ENCODE measurements at places on chromosomes 12 and 14.

DNA sequence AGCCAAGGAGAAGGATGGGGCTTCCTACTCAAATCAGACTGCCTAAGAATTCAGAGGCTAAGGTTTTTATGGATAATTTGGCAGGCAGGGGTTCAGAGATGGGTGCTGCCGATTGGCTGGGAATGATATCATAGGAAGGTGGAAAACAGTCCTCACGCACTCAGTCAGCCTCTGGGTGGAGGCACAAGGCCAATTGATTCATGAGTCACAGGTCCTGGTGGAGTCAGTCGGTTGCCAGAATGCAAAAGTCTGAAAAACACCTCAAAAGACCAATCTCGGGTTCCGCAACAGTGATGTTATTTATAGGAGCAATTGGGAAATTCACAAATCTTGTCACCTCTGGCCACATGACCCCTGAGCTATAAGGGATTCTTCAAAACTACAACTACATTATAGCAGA is 105.5 kb downstream of the GXYLT1 start:
- no peak for DNase-seq

GRCh38 chr12:77236066-77236465 is 170.7 kb upstream of the E2F7 start:
- no peak for DNase-seq

DNA sequence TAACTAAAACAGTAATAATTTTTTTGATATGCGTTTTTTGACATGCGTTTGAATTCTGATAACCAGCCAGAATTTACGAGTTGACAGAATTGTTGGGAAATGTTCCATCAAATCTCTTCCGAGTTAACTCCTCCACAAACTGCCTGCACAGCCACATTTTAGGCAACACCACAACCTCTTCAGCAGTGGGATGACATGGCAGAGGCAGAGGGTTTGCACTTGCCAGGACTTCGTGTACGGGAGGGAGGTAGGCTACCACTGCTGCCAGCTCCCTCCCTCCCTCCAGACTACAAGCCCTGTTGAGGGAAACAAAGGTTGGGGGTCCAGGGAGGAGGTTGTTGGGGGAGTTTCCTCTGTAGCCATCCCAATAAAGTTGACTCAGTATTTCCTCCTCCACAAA is 14.5 kb upstream of the ACTR6 start:
- DNase-seq = no peak

DNA sequence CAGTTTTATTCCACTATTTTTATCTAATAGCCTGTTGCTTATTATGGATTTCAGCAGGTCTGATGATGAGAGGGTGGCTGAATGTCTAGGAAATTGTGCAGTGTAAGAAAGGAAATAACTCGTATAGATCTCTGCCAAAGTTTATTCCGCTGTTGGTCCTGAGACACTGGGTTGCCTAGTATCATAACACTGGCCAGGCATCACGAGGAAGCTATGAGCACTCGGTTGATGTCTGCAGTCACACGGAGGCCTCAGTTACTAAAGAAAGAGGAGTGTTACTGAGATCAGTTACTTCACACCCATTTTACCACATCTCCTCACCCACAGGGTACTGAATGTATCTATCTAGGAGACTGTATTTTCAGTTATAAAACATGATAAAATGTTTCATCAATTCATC is 21.9 kb downstream of the BHLHE41 start:
- no peak for DNase-seq

GRCh38 chr14:58815161-58815701 is 177.5 kb downstream of the DACT1 start:
- DNase-seq = no peak

- DNase-seq = no peak
Observed at GRCh38 chr14:89240414-89240813, 176.6 kb downstream of the FOXN3 start.

- peak; percentile 88 for DNase-seq
Observed at GRCh38 chr12:113184098-113184899, 979 bp downstream of the DDX54 start.

GRCh38 chr14:81519200-81520011 is 14.2 kb downstream of the SEL1L start:
- DNase-seq = no peak

DNA sequence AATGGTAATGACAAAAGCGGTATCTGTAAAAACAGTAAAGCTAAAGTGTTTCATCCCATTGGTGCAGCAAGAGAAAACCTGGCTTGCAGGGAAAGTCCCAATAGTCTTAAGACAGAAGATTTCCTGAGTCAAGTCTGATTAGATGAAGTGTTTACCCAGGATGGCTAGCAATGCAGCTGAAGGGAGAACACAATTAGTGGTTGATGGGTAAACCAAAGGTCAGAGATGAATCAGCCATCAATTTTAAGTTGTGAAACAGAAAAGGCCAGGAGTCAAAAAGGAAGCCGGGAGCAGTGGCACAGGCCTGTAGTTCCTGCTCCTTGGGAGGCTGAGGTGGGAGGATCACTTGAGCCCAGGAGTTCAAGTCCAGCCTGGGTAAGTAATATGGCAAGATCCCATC is 52.6 kb downstream of the SEC23A start:
- DNase-seq = no peak

GRCh38 chr12:2376908-2377657 is 324.3 kb downstream of the CACNA1C start:
- no peak for DNase-seq

GRCh38 chr14:93803408-93804318 is 15.4 kb upstream of the PRIMA1 start:
- DNase-seq = no peak
